ENCODE measurements at places on chromosomes 5 and 9. TPM values are rescaled to one million over a fixed set of nuclear protein-coding genes. Genes with fewer than 3 reads are reported as not detected.

GNA14 gene
- total RNA-seq: 6.1 TPM

CLINT1 gene
- 34.3 TPM for total RNA-seq

TTC23L gene
- 0.36 TPM for total RNA-seq

SNCAIP gene
- total RNA-seq: 0.57 TPM

PCDHB11 gene
- total RNA-seq: 0.08 TPM

ANXA2R gene
- total RNA-seq: 3.4 TPM

AQP3 gene
- 1.9 TPM for total RNA-seq

FST gene
- total RNA-seq: 80.2 TPM

ADRA1B gene
- total RNA-seq: not detected

TNFSF8 gene
- total RNA-seq: not detected

SPATA31D4 gene
- not detected for total RNA-seq

FOXI1 gene
- not detected for total RNA-seq

- peak; percentile 66 for DNase-seq
Measured at GRCh38 chr5:71891856-71892255, 172.8 kb downstream of the CARTPT start.

DNA sequence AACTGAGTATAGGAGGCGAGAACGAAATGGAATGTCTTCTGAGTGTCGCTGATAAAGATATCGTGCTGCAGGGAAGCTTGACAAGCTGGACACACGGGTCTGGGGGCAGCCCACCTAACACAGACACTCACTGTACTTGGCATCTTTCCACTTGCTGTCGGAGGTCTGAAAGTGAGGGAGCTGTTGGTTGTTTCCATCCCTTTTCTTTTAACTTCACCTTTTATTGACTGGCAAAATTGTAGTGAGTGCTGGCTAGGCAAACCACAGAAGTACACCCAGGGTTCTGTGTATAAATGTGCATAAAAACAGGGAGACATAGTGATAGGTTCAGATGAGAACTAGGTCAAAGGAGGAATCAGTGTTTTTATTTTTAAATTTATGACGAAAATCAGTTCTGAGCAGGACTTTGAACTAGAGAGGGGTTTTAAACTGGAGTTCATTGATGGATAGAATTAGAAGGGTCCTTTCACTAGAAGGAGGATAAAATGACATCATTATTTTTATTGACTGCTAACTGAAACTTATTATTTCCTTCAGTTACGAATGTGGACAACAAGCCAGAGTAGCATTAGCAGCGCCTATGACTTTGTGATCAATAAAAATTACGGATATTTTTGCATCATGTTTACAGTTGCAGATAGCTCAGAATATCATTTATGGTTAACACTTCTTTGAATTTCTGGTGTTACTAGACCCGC lies 817 bp downstream of the GAPVD1 start:
- DNase-seq: no peak

DNA sequence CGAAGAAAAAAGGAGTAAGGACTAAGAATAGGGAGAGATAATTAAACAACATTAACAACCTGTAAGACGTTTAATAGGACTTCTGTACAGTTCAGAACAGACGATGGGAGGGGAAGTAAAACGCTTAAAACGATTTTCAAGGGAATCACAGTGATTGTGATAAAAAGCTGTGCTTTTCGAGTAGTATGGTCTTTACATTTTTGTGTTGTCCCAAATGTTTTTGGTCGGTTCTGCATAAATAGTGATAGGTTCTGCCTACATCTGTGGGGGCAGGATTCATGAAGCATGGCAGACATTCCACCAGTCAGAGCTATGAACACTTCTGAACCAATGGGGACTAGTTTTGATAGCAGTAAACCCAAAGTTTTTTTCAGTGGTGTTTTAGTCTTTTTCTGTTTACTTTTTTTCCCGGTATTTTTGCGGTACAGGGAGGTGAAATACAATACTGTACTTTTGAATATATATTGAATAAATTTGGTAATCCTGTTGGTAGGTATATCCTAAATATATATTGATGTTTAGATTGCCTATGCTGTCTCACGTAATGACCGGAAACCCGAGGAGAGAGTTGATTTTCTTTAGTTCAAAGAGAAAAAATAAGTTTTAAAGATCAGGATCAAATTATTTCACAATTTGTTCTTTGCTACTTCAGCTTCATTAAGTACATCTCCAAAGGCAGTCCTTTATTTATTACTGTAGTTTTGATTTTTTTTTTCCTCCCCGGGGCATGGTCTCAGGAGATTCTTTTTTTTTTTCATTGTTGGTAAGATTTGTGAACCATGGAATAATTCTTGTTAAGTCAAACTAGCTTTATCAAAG lies 1.3 kb downstream of the ERBIN start:
- peak; percentile 72 for DNase-seq

DNA sequence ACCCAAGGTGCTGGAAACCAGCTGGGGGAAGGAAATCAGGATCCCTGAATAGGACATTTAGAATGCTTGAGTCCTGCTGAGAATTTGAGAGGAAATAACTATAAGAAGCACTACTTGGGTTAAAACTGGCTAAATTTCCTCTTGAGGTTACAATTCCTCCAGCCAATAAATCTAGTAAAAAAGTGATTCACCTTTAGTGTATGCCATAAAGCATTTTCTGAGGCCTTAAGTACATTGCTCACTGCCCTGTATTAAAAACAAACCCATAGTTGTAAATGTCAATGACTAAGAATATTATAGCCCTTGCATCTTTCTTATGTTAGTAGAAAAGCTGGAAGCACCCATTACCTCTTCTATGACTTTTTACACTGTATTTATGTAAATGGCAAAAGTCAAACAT lies 634.7 kb upstream of the ARRDC3 start:
- DNase-seq: peak; percentile 8

DNA sequence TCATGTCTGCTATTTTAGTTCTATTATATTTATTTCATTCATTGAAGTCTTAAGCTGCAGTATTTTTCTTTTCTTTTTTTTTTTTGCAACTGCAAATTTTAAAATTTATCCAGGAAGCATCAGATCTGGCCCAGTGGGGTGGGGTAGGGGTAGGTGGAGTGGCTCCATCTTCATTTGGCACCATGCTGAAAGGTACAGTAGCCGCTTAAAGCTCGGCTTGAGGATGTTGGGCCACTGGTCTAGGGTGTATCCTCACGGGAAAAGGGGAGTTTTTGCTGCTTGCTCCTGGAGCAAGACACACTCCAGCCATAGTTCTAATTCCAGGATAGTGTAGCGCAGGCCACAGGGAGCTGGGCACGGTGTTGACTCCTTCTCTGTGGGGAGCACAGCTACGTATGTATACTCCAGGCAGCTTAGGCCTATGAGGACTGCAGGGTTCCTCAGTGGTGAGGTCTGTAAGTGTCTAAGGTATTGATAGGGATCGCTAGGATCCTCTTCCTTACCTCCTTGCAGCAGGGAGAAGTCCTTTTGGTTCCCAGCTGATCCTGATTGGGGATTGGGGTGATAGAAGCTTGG lies 22.7 kb downstream of the RCL1 start:
- DNase-seq: no peak

GRCh38 chr5:107478068-107478641 lies 192.6 kb downstream of the EFNA5 start:
- DNase-seq: no peak

DNA sequence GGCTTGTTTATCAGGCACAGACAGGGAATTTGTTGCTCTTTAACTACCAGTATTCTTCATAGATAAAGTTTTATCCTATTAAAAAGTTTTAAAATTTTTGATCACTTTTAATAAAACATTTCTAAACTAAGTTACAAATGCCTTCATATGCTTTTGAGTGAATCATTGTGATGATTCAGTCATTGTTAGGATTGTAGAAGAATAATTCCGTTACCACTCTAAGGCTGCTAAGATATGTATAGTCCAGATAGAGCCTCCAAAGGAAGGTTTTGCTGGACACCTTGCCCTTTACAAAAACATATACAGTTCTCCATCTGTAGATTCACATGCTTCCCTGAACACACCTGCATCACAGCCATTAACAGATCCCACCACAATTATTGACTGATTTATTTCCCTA lies 233.7 kb downstream of the SPOCK1 start:
- DNase-seq: no peak

DNA sequence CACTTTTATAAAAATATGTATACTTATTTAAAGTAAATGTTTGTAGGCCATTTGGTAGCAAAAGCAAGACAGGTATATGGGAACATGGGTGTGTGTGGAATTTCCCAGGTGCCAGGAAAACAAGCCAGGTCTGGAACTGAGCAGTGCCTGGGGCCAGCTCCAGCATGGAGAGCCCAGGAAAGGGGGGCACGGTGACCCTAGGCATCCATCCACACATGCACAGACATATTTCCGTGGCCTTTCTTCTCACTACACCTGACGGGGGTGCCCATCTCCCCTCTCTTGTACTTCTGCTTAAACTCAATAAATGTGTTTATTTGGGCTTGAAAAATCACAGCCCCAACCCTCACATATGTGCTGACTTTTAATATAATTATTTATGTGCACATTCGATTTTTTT lies 31.2 kb upstream of the CXCL14 start:
- no peak for DNase-seq

- no peak for DNase-seq
Measured at GRCh38 chr5:72407078-72407477, 86.9 kb downstream of the PTCD2 start.

GRCh38 chr5:136018814-136019783 lies 9.7 kb upstream of the TGFBI start:
- peak; percentile 98 for DNase-seq

- no peak for DNase-seq
Measured at GRCh38 chr9:136511670-136512592, 29.1 kb upstream of the SEC16A start.

DNA sequence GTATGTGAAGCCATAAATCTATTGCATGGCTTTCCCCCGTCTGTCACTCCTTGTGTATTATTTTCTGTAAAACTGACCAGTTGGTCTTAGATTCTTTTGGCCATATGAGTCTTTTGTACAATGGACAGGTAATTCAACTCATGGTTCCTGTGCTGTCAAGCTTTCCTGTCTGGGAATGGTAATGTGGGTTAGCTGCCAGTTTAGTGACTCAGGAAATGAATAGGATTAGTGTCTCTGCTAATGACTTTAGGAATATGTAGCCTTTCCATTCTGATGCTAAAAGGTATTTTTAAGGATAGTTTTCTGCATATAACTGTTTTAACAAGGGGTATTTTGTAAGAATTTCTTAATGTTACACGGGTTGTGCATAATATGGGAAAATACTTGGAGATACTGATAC lies 182.7 kb downstream of the PBX3 start:
- no peak for DNase-seq

DNA sequence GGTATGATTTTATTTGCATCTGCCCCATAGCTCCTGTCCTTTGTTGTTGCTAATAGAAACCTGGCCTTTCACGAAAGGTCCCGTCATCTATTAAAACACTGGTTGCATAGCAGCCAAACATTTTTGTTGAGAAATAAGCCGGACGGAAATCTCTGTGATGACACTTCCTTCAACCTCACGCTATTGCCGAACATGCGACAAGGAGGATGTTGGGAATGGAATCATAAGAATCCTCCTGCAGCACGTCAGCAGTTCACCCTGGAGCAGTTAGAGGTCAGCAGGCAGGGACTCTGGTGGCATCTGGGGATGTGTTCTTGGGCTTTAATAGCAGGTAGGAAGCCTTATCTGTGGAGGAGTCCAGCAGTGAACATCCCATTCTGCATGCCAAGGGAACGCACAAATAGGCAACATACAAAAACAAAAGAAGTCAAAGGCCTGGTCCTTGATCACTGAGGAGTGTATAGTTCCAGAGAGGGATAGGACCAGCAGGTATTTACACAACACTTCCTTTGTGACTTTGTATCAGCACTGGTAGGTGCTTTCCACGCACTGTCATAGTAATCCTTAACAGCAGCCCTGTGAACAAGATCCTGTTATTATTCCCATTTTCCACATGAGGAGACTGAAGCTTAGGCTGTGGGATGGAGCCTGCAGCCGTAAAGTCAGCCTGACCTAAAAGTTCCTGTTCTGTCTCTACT lies 33.4 kb downstream of the ARHGAP26 start:
- DNase-seq: no peak

- DNase-seq: no peak
Measured at GRCh38 chr5:43643750-43644149, 40.8 kb downstream of the NNT start.

- peak; percentile 95 for DNase-seq
Measured at GRCh38 chr9:84371737-84372136, 31.2 kb upstream of the SLC28A3 start.

DNA sequence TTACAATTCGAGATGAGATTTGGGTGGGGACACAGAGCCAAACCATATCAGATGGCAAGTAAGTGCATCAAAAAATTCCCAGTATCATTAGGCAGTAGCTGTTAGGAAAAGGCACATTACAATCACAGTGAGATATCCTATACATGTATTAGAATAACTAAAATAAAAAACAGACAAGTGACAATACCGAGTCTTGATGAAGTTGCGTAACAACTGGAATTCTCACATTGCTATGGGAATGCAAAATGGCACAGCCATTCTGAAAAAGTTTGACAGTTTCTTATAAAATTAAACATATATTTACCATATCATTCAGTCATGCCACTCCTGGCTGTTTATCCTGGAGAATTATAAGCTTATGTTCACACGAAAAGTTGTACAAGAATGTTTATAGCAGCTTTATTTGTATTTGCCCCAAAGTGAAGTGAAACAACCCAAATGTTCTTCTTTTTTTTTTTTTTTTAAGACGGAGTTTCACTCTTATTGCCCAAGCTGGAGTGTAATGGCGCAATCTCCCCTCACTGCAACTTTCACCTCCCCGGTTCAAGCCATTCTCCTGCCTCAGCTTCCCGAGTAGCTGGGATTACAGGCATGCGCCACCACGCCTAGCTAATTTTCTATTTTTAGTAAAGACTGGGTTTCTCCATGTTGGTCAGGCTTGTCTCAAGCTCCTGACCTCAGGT lies 93.1 kb upstream of the TLE1 start:
- DNase-seq: no peak

- no peak for DNase-seq
Measured at GRCh38 chr5:172311026-172311425, 27.5 kb upstream of the UBTD2 start.

- DNase-seq: no peak
Measured at GRCh38 chr5:132017316-132017715, 5.9 kb upstream of the ACSL6 start.

GRCh38 chr9:20844916-20845315 lies 160.9 kb downstream of the FOCAD start:
- no peak for DNase-seq

- DNase-seq: no peak
Measured at GRCh38 chr5:36606036-36606427, 374 bp upstream of the SLC1A3 start.

GRCh38 chr5:115333164-115333563 lies 36.7 kb upstream of the CCDC112 start:
- DNase-seq: no peak
